A549 treated with AZD2906 at 1 μM for 4 hours (cell line): ENCODE measurements at places on chromosomes 3 and 15. TPM values are rescaled to one million over a fixed set of nuclear protein-coding genes. Genes with fewer than 3 reads are reported as not detected.

SLC12A1 gene
- total RNA-seq, result not detected in 5 replicates

A4GNT gene
- not detected in 5 replicates for total RNA-seq

EPHA3 gene
- total RNA-seq, result not detected in 5 replicates

DOCK3 gene
- total RNA-seq, result 0.25 to 0.38 TPM (median 0.29 TPM) in 5 replicates

PRR20G gene
- 1.4 to 2.8 TPM (median 2.6 TPM) in 5 replicates for total RNA-seq

MESP1 gene
- 1.1 to 7.5 TPM (median 5.5 TPM) in 5 replicates for total RNA-seq

NPHP3 gene
- 6.7 to 9.0 TPM (median 8.8 TPM) in 5 replicates for total RNA-seq

GREM1 gene
- 2.4 to 6.9 TPM (median 2.7 TPM) in 5 replicates for total RNA-seq

SYNPR gene
- not detected in 5 replicates for total RNA-seq

PLA2G4E gene
- 0.06 TPM in 1 of 5 replicates, not detected in the others for total RNA-seq

TAGLN3 gene
- total RNA-seq, result 0.05 TPM in 1 of 5 replicates, not detected in the others

ZNF197 gene
- 1.3 to 2.4 TPM (median 1.7 TPM) in 5 replicates for total RNA-seq

MYO5C gene
- 4.8 to 6.6 TPM (median 5.9 TPM) in 5 replicates for total RNA-seq

ARL14 gene
- total RNA-seq, result 0.30 to 0.59 TPM (median 0.41 TPM) in 5 replicates

ACAN gene
- total RNA-seq, result 0.66 to 1.4 TPM (median 0.94 TPM) in 5 replicates

CACNA1D gene
- 0.55 to 0.95 TPM (median 0.70 TPM) in 5 replicates for total RNA-seq

TRPM1 gene
- total RNA-seq, result not detected in 5 replicates

TNFSF10 gene
- total RNA-seq, result 0.06 to 0.25 TPM (median 0.16 TPM) in 4 of 5 replicates, not detected in the other

RTP3 gene
- not detected in 5 replicates for total RNA-seq

PPARG gene
- total RNA-seq, result 36.7 to 41.7 TPM (median 39.5 TPM) in 5 replicates

GABRR3 gene
- total RNA-seq, result not detected in 5 replicates

LYZL4 gene
- not detected in 5 replicates for total RNA-seq

GHRL gene
- total RNA-seq, result not detected in 5 replicates

CYP1A1 gene
- 1.2 to 2.2 TPM (median 1.7 TPM) in 5 replicates for total RNA-seq

NT5DC2 gene
- 74.7 to 108 TPM (median 98.9 TPM) in 5 replicates for total RNA-seq

PLSCR5 gene
- not detected in 5 replicates for total RNA-seq

SCG5 gene
- total RNA-seq, result 1.4 to 2.1 TPM (median 1.9 TPM) in 5 replicates

DPH6 gene
- 12.2 to 15.2 TPM (median 13.3 TPM) in 5 replicates for total RNA-seq

TGM5 gene
- total RNA-seq, result not detected in 5 replicates

IGDCC3 gene
- 0.05 to 0.30 TPM (median 0.10 TPM) in 5 replicates for total RNA-seq

COPG1 gene
- 72.4 to 91.4 TPM (median 77.7 TPM) in 5 replicates for total RNA-seq

WNT7A gene
- 0.03 to 0.09 TPM (median 0.06 TPM) in 4 of 5 replicates, not detected in the other for total RNA-seq
